CD4-positive, alpha-beta T cell treated with Interleukin-2 at 100 ng/mL for 4 hours (primary cell): ENCODE measurements at places on chromosomes 5 and 9.

DNA sequence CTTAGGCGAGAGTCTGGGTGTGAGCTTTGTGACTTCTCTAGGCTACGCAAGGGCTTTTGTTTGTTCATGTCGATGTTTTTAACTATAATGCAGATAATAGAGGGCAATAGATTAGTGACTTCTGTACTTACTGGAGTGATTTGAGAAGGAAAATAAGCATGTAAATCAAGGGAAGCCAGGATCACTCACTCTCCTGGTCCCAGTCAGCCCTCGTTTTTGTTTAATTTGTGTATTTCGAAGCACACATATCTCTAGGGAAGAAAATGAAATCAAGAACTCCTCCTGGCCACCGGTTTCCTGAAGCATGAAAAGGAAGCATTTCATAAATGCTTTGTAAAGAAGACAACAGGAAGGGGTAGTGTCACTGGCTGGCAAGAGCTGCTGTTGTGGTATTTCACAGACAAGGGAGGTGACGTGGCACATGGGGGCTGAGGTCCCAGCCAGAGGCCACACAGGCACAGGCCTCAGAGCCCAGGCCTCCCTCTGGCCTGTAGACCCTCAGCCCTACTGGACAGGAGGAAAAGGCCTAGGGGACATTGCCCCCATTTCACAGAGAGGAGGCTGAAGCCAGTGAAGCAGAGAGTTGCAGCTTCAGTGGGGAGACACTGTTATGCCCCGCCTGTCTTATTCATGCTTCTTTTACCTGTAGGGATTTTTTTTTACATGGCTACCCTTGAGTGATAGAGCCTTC, 34.1 kb downstream of the IRF1 start:
- DNase-seq: peak; percentile 83

DNA sequence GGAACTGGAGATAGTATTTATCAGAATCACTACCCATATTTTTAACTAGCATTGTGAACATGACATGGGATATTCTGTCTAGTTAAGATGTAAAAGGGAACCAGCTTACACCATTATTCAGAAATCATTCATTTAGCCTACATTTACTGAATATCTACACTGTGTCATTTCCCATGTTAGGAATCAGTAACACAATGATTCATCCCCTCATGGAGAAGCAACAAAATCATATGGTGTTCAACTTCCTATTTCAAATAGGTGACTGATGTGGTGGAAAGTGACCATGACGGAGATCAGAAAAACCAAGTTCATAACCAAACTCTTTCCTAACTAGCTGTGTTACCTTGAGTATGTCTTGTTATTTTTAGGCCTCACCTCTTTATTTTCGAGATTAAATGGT, 550.0 kb upstream of the TUSC1 start:
- DNase-seq: no peak

DNA sequence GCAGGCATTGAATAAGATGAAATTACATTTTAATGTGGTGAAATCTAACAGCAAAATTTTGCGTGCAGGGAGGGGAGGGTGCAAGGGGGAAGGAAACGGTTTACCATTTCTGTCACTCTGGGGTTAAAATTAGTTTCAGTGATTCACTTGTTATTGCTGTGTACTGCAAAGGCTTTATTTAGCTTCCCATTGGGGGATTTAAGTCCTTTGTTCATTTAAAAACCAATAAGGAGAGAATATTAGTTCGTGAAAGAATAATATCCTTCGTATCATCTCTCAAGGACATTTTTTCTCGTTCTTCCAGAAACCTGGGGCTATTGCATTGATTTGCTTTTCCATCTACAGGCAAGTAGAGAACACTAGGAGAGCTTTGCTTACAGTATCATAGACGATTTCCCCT, 667.8 kb upstream of the RGMB start:
- no peak for DNase-seq

DNA sequence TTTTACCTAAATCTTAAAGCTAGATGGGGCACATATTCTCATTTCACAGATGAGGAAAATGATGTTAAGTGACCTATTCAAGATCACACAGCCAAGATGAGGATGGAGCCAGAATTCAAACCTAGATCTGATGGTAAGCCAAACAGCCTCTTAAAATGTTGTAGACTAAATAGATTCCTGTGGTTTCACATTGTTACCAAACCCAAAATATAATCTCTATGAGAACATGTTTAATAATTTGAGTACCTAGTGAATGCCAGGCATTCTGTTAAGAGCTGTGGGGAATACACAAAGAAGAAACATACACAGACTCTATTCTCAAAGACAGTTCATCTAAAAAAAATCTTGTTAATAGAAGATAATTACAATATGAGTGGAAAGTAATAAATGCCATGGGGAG, 25.2 kb downstream of the HOMER1 start:
- DNase-seq: no peak

DNA sequence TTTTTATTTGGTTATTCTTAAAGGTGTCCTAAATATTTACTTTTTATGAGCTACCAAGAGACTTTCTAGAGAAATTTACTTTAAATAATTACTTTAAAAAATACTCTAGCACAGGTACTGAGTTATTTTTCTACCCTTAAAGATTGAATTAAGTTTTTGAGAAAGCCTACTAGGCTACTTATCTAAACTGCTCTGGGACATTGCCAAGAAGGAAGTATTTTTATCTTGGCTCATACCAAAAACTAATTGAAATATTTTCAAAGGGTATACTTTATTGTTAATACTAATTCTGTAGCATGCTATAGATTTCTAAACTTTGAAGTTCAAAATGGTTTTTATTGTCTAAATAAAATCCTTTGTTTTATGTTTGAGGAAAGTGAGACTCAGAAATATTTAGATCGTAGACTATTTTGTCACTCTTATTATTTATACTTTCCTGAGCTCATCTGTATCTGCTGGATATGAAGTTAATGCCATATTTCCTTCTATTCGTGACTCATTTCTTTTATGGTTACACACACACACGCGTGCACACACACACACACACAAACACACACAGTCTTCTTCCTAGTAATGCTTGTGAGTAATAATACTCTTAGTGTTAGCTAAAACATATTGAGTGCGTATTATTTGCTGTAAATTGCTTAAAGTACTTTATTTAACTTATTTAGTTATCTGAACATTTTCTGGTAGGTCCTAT, 89.5 kb downstream of the MAN2A1 start:
- no peak for DNase-seq

- no peak for DNase-seq
These were observed 175.9 kb downstream of the CEMIP2 start for GRCh38 chr9:71592400-71592799.

DNA sequence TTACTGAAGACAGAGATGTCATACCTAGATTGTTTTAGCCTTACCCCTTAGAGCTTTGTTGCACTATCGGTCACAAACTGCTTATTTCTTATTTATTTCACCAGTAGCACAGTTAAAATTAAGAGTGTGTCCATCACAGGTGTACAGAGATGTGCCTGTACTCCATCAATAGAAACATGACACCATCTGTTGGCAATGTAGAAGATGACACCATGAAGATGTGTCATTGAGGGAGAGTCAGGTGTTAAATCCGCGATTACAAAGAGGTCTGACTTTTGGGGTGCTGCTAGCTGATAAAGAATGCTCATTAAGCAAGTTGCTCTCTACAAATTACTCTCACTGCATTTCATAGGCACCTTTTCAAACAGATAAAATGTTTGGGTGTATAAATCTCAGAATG, 164.4 kb downstream of the SMARCA2 start:
- peak; percentile 14 for DNase-seq

- DNase-seq: no peak
These were observed 66.0 kb downstream of the PSMB7 start for GRCh38 chr9:124349267-124349666.

DNA sequence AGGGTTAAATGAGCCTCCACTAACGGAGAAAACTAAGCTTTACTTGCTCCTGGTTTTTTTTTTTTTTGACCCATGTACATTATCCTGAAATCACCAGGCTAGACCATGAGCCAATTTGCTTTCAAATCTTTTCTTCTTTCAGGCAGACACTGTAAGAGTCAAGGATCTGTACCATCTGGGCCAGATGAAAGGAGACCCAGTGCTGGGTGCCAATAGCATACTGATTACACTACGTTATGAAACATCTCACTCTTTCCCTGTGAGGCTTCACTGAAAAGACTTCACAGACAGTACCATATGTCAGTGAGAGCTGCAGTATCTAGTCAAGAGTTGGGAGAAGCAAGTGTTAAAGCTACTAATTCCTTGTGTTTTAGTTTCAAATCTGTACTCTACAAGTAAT, 161.2 kb upstream of the PTPRD start:
- DNase-seq: no peak

DNA sequence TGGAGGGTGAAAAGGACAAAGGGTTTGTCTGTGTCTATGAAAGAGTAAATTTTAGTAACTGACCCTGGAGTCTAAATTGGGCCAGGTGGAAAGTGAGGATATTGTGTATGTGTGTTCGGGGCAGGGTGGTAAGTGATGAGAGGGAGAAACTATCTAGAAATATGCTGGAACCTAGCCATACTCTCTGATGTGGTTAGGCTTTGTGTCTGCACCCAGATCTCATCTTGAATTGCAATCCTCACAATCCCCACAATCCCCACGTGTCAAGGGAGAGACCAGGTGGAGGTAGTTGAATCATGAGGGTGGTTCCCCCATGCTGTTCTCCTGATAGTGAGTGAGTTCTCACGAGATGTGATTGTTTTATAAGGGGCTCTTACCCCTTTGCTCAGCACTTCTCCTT, 60.6 kb downstream of the COMMD10 start:
- DNase-seq: no peak

- DNase-seq: no peak
These were observed 98.2 kb downstream of the NDFIP1 start for GRCh38 chr5:142206801-142207200.

GRCh38 chr5:122870219-122870856, 24.9 kb downstream of the SNX24 start:
- DNase-seq: no peak

GRCh38 chr5:119864286-119864685, 234.9 kb downstream of the FAM170A start:
- no peak for DNase-seq

- DNase-seq: no peak
These were observed 37.8 kb downstream of the FAM78A start for GRCh38 chr9:131238402-131239021.

- DNase-seq: no peak
These were observed 97.8 kb downstream of the C9orf152 start for GRCh38 chr9:110110154-110110553.

DNA sequence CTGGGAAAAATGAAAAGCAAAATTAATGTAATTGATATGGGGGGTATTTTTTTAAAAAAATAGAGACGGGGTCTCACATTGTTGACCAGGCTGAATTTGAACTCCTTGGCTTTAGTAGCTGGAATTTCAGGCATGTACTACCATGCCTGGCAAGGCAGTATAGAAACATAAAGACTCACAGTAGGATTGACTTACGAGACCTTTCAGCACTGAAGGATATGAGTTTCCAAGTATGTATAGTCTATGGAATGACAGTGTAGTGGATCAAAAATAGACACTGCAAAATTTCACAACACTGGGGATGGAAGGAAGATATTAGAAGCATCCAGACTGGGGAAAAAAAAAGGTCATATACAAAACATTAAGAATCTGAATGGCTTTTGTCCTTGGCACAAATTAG, 6.8 kb downstream of the DCP2 start:
- no peak for DNase-seq

DNA sequence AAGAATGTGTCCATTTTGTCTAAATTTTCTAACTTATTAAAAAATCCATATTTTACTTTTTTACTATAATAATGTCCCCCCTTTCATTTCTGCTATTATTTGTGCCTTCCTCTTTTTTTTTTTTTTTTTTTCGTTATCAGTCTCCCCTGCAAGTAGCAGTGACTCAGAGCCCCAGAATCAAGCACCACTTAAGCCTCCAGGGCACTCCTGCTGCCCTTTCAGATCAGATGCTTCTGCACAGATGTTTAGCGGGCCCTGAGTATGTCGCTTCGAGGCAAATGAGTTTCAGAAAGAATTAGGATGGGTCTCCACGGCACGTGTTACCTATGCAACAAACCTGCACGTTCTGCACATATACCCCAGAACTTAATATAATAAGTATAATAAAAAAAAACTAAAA, 11.7 kb downstream of the MED7 start:
- DNase-seq: no peak

GRCh38 chr5:138653502-138653901, 78.3 kb upstream of the HSPA9 start:
- no peak for DNase-seq

DNA sequence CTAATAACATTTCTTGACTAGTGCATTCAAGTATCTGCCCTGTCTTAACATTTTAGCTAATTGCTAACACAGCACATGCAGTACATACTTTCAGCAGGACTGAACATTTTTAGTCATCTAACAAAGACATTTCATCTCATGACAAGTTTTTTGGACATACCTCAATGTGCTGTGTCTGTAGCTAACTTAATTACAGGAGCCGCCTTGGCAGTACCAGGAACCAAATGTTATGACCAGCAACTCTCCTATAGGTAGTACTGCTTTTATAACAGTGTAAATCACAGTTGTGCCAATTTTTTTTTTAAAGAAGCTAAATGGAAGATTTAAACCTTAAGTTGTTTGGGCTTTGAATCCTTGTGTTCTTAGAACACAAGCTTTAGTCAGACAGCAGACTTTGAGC, 99.4 kb upstream of the SAP30L start:
- no peak for DNase-seq

- no peak for DNase-seq
These were observed 9.8 kb downstream of the GRXCR2 start for GRCh38 chr5:145863003-145863402.

DNA sequence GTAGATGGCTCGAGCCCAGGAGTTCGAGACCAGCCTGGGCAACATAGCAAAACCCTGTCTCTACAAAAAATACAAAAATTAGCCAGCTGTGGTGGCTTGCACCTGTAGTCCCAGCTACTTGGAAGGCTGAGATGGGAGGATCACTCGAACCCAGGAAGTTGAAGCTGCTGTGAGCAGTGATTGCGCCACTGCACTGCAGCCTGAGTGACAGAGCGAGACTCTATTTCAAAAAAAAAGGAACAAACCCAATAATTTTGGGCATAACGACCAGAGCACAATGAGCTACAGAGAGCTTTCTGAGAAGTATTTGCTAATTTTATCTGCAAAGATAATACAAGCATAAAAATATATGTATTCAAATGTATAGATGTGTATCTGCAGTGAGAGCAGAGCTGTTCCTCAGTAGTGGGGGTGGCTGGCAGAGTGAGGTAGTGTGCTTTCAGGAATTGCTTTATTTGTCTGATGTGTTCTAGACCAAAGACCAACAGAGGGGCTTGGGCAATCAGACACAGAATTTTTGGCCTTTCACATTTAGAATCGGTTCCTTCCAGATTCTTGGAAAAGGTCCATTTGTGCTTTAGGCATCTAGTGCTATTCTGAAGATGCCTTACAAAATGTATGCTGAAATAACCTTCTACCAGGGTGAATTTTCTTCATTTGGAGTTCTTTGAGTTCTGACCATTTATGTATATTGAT, 5.2 kb downstream of the DOCK8 start:
- DNase-seq: no peak
